ENCODE measurements at places on chromosomes 5 and 9.

DNA sequence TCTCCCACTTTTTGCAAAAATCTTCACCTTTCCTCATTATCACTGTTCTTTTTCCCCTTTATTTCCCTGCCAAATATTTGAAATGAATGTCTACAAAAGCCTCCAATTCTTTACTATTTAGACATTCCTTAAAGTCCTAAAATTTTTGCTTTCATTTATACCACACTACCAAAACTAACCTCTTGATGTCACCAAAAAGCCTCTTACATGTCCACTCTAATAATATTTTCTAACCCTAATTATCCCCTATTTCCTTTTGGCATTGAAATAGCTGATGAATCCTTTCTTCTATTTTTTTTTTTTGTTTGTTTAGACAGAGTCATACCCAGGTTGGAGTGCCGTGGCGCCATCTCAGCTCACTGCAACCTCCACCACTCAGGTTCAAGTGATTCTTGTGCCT lies 32.3 kb upstream of the NRG2 start:
- no peak for DNase-seq

DNA sequence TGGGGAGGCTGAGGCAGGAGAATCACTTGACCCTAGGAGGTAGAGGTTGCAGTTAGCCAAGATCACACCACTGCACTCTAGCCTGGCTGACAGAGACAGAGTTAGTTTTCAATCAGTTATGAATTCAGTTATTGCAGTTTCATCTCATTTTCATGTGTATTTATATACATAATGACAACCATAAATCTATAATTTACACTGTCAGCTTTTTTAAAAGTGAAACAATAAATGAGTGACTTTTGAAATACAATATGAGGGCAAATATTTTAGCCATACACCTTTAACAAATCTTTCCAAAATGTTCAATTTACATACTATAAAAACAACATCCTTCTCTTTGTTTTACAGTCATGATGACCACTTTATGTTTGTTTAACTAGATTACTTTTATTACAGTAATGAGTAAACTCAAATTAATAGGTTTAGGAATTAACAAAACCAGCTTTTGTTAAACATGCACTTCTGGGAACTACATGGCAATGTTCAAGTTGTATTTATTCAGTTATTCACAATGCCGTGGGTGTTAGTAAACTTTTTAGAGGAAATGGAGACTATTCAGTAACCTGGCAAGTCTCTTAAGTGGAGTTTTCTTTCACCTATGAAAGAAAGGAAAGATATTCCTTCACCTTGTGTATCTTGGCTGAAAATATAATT lies 12.7 kb downstream of the TYRP1 start:
- no peak for DNase-seq

DNA sequence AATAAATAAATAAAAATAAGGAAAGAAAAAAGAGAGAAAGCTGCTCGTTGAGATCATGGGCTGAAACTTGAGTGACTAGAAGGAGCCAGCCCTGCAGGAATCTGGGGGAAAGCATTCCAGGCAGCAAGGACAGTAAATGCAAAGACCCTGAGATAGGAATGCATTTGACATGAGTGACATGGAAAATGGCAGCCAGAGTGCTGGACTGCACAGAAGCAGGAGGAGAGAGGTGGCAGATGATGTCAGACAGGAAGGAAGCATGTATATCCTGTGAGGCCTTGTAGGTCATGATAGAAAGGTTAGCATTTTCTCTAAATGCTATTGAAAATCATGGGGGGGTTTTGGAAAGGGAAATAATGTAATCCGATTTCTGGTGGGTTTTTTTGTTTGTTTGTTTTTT lies 29.1 kb downstream of the ADRA1B start:
- no peak for DNase-seq

- no peak for DNase-seq
These were observed 81.0 kb downstream of the SHB start for GRCh38 chr9:37988041-37988440.
